ENCODE measurements at places on chromosomes 5 and 9. TPM values are rescaled to one million over a fixed set of nuclear protein-coding genes. Genes with fewer than 3 reads are reported as not detected.

The PCDHB3 gene
- 1.1 TPM for total RNA-seq

GRCh38 chr5:72938206-72938605 is 17.6 kb upstream of the FCHO2 start:
- no peaks in the 10 kb centered on the region for H3K4me1 ChIP-seq
- H3K27me3 ChIP-seq: no peaks in the 10 kb centered on the region
- DNase-seq: no peak
- H3K36me3 ChIP-seq: no peaks in the 10 kb centered on the region
- no peak overlapping the region for H3K27ac ChIP-seq

- H3K36me3 ChIP-seq: no peaks in the 10 kb centered on the region
- H3K27me3 ChIP-seq: no peaks in the 10 kb centered on the region
- H3K27ac ChIP-seq: no peak overlapping the region
- no peak overlapping the region for H3K4me3 ChIP-seq
- no peaks in the 10 kb centered on the region for H3K4me1 ChIP-seq
These were observed 58.5 kb downstream of the GGTA1 start for GRCh38 chr9:121441165-121441564.

DNA sequence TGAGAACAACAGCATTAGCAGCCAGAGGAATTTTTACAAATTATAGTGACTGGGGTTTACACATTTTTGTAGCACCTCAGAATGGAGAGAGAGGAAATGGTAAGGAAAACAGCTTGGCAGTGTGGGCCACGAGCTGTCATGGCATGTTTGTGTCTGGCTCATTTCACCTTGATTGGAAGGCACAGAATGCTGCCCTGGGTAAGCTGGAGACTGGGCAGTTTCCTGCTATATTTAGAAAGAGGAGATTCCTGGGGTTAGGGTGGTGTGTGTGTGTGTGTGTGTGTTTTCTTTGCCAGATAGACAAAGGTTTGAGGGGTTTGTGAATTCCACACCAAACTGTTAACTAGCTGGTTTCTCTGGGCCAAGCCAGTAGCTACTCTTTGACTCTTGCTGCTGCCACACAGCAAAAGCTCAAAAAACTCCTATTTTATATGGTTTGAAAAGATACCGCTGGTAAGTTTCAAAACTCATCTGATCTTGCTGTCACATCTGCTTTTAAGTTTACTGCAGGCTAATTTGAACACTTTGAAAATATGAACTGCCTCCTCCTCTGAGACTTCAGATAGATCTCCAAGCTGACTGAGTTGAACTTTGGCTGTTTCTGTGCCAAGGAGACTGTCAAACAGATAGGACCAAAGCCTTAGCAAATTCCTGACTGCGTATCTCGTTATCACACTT is 9.1 kb downstream of the ARHGAP26 start:
- no peak overlapping the region for H3K27ac ChIP-seq
- H3K4me3 ChIP-seq: no peak overlapping the region
- no peaks in the 10 kb centered on the region for H3K27me3 ChIP-seq
- no peaks in the 10 kb centered on the region for H3K36me3 ChIP-seq

Measured in suprapubic skin (tissue), 4 donors.